NAMALWA (cell line): ENCODE measurements at places on chromosomes 3 and 15.

GRCh38 chr3:67522081-67522480, 132.3 kb downstream of the SUCLG2 start:
- no peak for DNase-seq

GRCh38 chr3:141178551-141178950, 53.1 kb upstream of the PXYLP1 start:
- no peak for DNase-seq

DNA sequence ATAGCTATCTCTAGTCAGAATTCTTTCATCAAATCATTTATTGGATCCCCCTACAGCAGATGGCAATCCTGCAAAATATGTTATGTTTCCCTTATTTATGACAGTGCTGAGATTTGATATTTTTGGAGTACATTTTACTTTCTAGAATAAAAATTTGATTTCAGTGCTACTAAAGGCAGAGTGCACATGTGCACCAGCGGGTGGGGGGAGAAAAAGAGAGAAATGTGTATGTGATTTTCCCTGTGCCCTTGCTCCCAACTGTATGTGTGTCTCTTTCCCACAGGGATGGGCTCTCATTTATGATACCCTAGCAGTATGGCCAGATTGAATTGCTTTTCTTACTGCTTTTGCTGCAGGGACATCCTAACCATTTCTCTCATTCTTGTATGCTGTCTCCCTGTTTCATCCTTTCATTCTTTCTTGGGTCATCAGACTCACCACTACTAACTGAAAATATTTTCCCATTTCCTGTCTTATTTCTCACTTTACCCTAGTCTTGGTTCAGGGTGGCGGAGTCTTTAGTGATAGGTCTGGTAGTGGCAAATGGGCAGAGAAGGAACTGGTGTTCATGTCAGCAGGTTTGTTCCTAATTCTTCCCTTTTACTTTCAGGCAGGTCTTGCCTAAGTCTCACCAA, 140.7 kb downstream of the TCF12 start:
- no peak for DNase-seq

DNA sequence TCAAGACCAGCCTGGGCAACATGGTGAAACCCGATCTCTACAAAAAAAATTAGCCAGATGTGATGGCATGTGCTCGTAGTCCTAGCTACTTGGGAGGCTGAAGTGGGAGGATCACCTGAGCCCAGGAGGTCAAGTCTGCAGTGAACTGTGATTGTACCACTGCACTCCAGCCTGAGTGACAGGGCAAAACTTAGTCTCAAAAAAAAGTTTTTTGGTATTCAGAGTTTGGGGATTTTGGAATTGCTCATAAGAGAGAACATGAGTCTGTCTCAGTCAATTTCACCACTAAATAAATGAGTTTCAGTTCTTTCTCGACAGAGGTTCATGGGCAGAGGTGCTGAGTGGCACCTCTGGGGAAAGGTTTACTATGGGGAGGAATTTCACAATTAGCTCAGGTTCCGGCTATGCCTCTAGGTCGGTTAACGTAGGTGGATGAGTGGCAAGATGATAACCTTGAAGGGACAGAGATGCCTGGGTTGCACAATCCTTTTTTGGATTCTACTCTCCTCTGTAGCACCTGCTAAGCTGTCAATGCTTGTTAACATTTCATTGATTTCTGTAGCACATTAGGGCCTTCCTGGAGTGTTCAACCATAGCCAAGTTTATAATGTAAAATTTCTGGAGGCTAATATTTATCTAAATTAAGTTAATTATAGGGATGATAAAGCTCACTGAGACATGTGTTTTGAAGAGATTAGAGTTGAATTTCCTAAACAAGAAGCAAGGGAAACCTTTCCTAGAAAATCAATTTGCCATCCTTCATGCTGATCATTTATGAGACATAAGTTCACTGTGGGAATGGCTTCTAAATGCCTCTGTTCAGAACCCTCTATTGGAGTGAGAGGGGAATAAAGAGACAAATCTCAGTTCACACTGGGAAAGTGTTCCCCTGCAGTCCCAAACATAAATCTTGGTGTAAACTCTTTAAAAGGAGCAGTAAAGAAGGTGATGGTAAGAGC, 37.4 kb upstream of the DCP1A start:
- no peak for DNase-seq

- no peak for DNase-seq
Measured at GRCh38 chr3:30204126-30204525, 402.3 kb upstream of the TGFBR2 start.

DNA sequence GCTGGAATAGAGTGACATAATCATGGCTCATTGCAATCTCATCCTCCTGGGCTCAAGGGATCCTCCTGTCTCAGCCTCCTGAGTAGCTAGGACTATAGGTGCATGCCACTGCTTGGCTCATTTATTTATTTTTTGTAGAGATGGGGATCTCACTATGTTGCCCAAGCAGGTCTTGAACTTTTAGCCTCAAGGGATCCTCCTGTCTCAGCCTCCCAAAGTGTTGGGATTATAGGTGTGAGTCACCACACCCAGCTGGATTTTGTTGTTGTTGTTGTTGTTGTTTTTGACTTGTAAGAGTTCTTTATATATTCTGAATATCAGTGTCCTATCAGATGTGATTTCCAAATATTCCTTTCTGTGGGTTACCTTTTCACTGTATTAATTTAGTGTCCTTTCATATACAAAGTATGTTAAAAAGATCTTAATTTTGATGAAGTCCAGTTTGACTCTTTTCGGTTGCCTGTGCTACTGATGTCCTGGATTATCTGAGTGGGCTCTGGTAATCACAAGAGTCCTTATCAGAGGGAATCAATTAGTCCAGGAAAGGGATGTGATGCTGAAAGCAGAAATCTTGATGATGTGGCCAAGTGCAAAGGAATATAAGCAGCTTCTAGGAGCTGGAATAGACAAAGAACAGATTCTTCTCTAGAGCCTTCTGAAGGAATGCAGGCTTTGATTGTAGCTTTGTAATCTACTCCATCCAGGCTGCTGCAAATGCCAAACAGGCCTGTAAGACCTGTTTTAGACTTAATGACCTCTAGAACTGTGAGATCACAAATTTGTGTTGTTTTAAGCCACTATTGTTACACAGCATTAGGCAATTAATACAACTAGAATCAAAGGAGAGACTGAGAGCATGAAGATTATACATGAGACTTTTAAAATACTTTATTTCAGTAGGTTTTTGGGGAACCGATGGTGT, 30.2 kb downstream of the NCK1 start:
- DNase-seq = no peak

DNA sequence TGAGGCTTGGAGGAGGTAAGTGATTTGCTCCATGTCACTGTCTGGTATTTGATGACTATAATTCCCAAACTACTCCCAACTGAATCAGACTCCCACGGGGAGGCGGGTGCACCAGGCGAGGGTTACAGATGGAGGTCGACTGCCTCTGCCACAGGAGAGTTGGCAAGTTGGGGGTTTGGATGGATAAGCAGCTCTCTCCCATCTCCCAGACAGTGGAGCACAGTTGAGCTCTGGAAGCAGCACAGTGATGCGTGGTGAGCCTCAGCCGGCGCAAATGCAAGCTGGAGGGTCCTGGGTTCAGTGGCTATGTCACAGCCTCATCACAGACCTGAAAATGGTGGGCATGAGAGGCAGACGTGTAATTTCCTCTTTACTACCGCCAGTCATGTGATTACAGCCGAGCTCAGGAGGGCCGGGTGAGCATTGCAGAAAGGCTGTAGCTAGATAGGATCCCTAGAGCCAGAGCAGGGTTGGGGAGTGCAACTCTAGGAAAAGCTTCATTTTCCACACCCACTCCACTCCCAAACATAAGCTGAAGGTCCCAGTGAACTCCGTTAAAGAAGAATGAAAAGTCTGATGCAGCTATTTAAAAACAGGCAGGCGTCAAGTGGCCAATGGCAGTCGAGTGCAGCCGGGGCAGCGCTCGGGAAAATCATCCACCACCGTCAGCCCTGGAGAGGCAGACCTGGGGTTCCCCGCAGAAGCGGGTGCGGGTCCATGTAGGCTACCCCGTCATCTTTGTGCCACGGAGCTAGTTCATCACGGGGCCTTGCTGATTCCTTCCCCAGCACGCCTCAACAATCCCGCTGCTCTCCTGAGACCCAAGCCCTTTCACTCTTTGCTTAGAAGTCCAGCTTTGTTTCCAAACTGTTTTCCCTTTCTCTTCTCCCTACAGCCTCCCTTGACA, 33.3 kb upstream of the VPS8 start:
- DNase-seq = no peak
